GF-D8 (cell line): ENCODE measurements at places on chromosomes 5 and 9.

GRCh38 chr5:113024076-113024697 lies 47.6 kb downstream of the DCP2 start:
- no peak for DNase-seq

DNA sequence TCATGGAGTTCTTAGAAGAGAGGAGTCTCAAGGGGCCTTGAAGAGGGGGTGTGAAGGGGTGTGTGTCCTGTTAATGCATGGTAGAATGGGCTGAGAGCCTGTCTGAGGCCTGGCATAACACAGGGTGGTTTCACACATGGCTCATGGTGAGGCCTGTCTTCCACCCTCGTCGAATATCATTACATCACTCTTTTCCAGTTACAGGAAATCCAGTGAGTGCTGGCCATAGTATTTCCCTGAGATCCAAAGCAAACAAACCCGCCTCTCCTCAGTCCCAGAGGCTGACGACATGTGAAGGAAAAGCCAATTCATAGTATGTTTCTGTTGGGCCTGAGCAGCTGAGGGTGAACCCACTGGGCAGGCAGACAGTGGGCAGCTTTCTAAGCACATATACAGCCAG lies 159.4 kb upstream of the NR3C1 start:
- no peak for DNase-seq

GRCh38 chr5:1131191-1131621 lies 19.3 kb upstream of the SLC12A7 start:
- no peak for DNase-seq

DNA sequence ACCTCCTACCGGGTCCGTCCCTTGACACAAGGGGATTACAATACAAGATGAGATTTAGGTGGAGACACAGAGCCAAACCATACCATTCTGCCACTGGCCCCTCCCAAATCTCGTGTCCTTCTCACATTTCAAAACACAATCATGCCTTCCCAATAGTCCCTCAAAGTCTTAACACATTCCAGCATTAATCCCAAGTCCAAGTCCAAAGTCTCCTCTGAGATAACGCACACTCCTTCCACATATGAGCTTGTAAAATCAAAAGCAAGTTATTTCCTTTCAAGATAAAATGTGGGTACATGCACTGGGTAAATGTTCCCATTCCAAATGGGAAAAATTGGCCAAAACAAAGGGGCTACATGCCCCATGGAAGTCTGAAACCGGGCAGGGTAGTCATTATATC lies 463.9 kb upstream of the CDH9 start:
- no peak for DNase-seq

- DNase-seq, result no peak
Measured at GRCh38 chr9:3848445-3849114, 322.8 kb upstream of the RFX3 start.
